ENCODE measurements at places on chromosomes 7 and 10.

- no peak for DNase-seq
Measured at GRCh38 chr7:4269086-4269485, 413.0 kb upstream of the FOXK1 start.

DNA sequence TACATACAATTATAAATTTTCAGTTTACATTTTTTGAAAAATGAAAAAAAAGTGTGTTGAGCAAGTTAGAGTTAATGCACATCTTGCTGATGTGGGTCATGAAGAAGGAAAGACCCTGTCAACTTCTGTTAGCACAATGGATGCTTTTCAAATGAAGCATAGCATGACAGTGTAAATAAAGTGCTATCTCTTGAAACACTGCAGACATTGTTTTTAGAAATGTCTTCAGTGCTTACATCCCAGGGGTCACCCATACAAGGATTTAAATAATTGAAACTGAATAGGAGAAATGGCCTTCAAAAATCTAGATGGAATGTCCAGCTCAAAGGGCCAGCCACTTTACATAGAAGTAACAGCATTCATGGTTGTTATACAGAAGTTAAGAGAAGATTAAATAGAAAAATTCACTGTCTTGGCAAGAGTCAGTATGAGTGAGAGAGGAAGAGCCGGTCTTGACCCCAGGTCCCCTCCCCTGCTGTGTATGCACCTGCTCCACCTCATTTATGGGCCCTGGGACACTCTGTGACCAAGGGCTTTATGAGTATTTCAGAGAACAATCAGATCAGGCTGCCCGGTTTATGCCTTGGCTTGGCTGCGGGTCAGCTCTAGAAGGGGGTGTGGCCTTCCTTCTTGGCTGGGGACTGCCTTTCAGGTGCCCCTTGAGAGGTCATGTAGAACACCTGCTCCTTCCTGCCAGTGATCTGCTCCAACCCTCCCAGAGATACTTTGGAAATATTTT lies 237.7 kb upstream of the TMEM72 start:
- DNase-seq = no peak

DNA sequence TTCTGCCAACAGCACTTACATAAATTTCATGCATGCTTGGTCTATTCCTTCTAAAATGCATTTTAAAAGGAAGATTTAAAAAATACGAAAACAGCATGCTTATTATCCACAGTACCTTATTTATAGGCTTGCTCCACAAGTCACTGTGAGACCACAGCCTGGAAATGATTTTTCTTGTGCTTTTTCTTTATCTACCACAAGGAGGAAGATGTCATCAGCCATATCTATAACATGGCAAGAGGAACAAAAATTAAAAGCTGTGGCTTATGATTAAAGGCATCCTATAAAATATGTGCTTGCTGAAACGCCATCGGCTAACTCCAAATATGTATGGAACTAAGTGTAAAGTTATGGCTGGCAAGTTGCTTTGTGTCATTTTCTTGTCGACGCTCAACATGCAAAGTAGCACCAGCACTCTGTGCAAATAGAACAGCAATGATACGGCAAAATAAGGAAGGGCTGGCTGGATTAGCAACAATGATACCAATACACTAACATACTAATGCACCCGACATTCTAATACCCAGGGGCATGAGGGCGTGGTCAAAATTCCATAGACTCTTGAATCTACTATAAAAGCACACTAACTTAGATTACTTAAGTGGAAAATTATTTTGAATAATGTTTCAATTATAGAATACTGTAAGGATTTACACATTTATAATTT lies 41.2 kb upstream of the AKR1E2 start:
- no peak for DNase-seq

GRCh38 chr10:48768926-48769325 lies 84.3 kb downstream of the WDFY4 start:
- no peak for DNase-seq

DNA sequence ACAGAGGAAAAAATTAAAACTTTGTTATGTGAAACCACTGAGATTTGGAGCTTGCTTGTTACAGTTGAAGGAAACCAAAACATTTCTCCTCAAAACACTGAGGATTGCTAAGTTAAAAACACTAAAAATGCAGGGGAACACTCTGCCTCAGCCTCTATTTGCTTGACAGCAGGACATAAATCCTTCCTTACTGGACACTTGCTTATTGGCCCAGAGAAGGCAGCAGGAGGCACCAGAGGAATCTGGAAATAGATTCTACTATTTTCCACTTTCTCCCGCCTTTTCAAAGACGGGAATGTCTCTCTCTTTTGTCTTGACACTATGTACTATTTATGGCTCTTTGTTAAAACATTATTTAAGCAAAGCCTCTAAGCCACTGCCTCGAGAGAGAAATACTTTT lies 67.9 kb downstream of the MTURN start:
- DNase-seq = no peak

DNA sequence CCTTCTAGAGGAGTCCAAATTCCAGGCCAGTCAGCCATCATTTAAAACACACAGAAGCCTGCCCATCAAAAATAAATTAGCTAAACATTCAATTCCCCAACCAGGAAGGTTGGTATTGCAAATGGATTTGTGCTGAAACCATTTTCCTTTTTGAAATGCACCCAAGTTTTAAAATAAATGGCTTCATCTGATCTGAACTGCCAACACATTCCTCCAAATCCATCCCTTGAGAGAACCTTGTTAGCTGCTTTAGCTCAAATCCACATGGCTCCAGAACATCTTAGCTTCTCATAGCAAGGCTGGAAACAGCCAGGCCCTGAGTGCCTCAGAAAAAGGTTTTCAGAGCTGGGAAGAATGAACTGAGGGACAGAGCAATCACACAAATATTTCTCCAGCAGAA lies 306.3 kb downstream of the FZD1 start:
- DNase-seq = no peak

DNA sequence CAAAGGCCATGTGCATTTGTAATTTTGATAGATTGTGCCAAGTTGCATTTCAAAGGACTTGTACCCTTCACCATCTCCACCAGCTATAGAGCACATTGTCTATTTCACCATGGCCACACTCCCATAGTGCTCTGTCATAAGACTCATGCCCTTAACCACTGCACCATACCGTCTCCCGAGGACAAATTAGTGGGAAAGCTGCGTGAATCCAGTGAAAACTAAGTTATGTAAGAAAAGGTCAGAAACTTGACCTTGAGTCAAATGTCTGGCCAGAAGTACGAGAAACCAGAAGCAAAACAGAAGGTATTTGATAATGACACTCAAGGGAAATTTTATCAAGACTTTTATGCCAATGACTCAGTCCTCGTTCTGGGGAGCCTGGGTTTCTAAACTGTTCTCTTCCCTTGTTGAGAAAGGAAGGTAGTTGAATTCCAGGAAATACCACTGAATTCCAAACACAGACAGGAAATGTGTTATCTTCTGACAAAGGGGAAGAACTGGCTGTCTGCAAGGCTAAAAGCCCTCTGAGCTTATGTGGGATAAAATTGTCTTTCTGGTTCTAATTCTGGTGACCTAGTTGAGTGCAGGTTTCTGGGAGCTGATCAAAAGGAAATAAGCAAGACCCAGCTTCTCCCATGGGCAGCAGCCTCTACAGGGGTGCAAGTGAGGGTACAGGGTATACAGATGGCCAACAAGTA lies 49.7 kb downstream of the CDK1 start:
- no peak for DNase-seq

DNA sequence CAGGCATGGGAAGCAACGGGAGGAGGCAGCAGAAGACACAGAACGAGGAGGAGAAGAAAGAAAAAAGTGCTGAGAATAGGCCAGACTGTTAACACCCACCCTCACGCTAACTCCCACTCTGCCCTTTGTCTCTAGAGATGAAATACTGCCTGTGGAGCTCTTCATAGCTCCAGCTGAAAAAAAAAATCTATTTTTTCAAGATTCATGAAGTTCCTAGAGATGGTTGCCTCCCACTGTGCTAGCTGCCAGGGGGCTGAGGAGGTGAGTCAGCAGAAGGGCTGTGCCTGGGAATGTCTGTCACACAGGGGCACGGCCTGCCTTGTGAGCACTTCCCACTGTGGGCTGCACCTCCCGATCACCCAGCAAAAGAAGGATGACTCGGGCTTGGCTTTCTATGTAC lies 144.5 kb downstream of the RNF216 start:
- no peak for DNase-seq

DNA sequence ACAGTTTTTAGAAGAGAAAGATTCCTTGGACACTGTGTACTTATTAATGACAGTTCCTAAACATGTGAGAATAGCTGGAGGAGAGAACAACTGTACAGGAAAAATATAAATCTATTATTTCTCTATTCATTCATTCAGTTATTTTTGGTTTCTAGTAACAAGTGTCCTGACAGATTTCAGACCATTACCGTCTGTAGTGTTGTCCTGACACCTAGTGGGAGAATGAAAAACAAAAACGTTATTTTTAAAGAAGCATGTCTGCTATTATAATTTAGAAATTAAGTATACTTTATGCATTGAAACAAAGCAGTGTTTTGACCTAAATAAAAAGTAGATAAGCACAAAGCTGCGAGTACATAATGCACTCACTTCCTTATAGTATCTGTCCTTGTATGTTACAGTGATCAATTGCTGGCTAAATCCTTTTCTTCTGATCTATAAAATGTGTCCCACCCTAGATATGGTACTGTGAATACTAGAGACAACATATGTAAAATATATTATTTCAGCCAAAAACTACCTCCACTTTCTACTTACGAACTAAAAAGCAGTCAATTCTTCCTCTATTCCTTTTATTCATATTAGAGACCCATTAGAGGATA lies 575.6 kb downstream of the ARL4A start:
- DNase-seq = peak; percentile 4

DNA sequence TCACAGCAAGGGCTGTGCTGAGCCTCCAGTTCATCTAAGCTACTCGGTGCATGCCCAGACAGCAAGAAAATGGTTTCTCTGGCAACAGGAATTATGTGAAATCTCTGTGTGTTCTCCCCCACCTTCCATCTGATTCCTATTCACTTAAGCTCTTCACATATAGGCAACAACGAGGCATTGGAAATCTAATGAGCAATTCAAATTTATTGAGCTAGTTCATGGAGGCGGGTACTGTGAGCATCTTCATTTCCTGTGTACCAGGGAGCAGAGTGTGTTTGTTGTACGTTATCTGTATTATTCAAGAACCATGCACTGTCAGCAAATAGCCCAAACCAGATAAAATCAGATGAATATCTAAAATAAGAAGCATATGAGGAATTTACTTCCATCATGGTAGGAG lies 739.1 kb downstream of the MAGI2 start:
- DNase-seq = no peak

DNA sequence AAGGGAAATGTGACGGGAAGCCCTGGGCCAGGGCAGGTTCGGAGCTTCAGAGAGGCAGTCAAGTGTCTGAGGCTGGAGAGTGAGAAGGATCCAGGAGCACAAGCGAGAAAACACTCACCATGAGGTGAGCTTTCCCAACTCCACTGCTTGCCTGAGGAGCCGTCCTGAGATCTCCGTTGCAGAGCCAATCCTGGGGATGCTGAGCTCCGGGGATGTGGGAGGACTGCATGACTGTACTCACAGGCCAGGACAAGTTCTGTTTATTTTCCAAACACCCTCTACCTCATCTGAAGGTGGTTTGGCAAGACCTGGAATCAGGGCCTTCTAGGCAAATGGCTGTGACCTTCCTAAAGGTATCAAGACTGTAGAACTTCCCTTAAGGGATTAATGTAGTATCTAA lies 38.7 kb downstream of the GLI3 start:
- DNase-seq = no peak

DNA sequence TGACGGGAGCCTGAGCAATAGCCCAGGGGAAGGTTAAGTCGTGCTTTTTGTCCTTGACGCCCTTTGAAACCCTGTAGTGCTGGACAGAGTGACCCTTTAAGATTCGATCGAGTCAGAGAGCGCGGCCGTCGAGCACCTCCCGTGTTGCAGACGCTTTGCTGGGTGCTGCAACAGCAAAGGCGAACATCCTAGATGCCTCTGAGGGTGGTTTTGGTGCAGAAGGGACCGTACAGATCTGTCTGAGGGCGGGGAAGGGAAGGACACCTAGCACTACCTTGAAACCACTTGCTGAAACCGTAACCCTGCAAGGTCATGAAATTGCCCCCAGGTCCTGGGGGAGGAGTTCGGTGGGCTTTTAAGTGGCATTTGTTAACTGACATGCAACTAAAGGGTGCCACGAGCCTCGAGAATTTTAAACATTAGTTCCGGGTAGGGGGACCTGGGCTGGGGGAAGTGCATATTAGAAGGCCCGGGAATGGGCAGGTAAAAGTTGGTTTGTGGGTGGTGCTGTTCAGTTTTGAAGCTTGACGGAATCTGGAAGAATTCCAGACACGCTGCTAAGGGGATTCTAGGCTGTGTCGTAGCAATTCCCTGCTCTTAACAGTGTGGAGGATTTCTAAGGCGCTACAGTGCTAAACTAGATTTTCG lies 786 bp downstream of the ATP5F1C start:
- DNase-seq = no peak

DNA sequence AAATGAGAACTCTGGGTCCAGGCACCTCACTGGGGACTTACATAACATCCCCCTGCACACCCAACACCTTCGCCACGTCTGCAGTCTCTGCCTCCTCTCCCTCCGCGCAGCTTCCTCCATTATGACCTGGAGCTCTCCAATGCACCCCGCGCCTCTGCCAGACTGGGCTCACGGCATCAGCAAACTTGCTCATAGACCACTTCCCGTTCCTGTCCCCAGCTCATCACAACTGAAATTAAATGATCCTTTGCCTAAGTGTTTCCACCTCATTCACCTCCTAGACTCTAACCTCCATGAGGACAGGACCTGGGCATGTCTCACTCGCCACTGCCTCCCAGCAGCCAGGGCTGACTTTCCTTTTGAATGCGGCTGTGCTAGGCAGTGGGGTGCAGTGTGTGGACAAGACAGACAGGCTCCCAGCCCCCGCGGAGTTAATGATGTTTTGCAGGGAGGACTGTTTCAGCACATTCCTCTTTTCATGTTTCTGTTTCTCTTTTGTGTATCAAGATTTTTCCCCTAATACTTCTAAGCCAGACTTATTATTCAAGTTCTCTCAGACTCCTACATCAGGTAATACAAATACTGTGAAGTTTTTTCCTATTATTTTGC lies 18.8 kb downstream of the CHST15 start:
- DNase-seq = no peak

GRCh38 chr10:49688920-49689319 lies 9.5 kb downstream of the C10orf53 start:
- no peak for DNase-seq

DNA sequence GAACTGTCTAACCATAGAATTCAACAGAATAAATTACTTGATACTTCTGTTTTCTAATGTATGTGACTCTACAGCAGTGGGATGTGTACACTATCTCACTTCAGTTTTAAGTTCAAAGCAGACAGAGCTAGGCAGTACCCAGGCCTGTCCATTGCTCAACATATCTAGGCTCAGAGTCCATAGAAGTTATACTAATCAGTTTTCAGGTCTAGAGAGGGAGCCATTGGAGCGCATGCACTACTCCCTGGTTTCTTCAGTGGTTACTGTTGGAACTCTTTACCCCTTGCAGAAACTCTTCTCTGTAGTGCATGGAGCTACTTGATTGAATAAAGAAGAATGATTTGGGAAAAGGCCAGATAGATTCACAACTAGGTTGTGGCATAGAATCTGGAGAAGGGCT lies 4.4 kb downstream of the CD36 start:
- no peak for DNase-seq
